ENCODE measurements at places on chromosomes 13 and 19. TPM values are rescaled to one million over a fixed set of nuclear protein-coding genes. Genes with fewer than 3 reads are reported as not detected.

DNA sequence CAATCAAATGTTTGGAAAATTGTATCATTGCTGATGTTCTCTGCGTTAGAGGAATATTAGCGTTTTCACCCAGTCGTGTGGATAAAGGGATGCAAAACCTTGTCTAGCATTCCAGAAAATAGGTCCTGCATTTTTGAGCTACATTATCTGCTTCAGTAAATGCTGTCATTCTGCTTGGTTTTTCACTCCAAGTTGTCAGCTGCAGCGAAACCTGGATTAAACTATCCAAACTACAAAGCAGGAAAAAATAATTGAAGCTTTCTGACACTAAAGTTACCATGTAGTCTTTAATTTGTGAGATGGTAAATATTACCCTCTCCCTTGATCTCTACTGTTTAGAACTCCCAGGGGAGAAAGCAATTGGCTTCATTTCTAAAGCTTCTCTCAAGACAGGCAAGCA lies 1795.5 kb upstream of the PRR20A start:
- DNase-seq, result no peak

- DNase-seq, result no peak
Observed at GRCh38 chr19:6721138-6721474, 656 bp upstream of the C3 start.

- DNase-seq, result no peak
Observed at GRCh38 chr19:20315543-20315942, 148.5 kb downstream of the ZNF486 start.

DNA sequence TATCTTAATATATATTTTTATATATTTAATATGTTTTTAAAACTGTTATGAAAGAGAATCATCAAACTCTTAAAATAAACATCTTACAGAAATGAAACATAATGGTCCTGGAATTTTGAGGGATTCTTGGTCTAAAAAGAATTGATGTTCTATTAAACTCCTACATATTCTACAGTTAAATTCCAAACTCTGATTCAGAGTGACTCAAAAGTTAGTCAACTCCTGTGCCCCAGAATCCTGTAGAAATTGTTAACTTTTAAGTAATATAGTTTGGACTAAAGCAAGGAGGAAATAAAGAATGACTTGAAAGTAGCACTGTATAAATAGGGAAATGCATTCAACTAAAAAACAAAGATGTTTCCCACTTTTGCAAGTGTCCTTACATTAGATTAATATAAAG lies 47.7 kb downstream of the FNDC3A start:
- no peak for DNase-seq

The GPC5 gene
- total RNA-seq, result 0.12 TPM

DNA sequence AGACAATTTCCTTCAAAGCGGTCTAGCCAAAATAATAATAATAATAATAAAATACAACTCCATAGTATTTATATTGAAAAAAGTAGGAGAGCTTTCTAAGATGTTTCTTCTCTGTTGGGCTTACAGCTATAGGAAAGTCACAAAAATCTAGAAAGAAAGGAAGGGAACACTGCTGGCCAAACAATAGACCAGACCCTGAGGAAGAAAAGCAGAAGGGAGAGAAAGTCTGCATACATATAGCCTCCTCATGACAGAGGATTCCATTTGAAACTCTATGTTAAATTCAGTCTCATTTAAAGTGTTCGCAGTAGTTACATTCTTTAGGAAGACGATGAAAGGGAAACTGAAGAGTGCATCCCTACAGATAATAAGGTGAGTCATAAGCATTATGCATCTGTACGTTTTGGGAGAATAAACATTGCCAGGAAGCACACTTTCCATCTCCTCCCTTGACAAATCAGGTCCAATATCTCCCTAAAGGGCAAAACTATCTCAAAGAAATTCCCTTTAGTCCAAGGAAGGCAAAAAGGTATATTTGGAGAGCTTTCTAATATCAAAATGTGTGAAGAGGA lies 86.5 kb downstream of the PCDH9 start:
- no peak for DNase-seq

DNA sequence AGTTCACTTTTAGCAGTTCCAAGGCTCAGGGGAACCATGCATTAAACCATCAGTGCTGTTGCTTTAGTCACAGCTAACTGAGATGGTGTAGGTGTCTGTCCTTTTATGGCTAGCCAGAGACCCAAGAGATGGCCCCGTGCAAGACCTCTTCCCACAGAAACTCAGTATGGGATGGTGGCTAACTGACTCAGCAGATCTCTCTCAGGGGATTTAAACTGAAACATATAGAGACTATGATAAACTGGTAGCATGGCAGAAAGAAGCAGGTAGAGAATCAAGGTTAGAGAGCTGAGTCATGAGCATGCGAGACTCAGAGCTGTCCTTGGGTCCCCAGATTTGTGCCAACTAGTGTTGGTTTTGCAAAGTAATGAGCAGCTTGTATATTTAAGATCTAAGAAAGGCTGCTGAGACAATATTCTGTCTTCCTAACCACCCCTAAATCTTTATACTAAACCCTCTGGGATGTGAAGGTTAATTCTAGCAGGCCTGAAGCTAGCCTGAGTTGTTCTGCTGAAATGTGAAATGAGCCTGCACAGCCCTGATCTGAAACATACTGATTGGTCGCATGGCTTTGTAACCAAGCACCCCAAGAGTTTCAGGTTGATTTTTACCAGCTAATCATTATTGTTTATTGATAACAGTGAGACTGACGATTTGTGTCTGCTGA lies 6.5 kb upstream of the SCEL start:
- no peak for DNase-seq

The ZNF587B gene
- total RNA-seq, result 10.3 TPM

GRCh38 chr13:109529964-109530363 lies 256.4 kb downstream of the IRS2 start:
- DNase-seq, result no peak
